GM19239 (cell line): ENCODE measurements at places on chromosomes 3 and 15.

DNA sequence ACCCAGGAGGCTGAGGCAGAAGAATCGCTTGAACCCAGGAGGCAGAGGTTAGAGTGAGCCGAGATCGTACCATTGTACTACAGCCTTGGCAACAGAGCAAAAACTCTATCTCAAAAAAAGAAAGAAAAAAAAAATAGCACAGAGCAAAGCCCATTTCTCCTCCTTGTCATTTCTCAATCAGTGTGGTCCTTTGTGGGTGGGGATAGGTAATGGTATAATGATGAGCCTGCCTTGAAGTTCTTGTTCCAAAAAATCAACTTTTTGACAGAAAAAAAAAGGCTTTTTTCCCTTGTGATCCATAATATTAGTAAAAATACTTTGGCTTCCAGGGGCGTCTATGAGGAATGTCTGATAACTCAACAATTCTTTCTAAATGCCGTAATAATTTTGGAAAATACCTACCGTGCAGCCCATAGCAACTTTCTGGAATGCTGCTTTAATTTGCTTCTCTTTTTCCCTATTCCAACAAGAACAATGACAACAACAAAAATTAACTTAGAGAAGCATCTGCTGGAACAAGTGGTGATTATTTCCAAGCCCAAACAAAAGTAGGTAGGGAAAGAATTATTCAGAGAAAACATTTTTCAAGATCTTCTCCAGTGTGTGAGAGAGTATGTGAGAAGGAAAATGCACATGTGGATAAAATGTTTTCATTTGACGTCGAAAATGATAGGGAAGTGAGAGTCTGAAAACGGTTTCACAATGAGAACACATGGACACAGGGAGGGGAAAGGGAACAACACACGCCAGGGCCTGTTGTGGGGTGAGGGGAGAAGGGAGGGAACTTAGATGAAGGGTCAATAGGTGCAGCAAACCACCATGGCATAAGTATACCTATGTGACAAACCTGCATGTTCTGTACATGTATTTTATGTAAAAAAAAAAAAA, 337.8 kb downstream of the RBMS3 start:
- no peak for DNase-seq

GRCh38 chr3:149454746-149455145, 19.8 kb upstream of the TM4SF4 start:
- DNase-seq, result no peak

- DNase-seq, result no peak
These were observed 60.6 kb downstream of the TCF12 start for GRCh38 chr15:56978898-56979662.

GRCh38 chr3:72071624-72072023, 286.7 kb upstream of the PROK2 start:
- no peak for DNase-seq

GRCh38 chr3:146279013-146279412, 28.1 kb upstream of the PLSCR4 start:
- DNase-seq, result no peak

GRCh38 chr3:7760718-7761117, 740.9 kb upstream of the LMCD1 start:
- no peak for DNase-seq

- no peak for DNase-seq
These were observed 82.3 kb downstream of the CLDN11 start for GRCh38 chr3:170500995-170501394.

DNA sequence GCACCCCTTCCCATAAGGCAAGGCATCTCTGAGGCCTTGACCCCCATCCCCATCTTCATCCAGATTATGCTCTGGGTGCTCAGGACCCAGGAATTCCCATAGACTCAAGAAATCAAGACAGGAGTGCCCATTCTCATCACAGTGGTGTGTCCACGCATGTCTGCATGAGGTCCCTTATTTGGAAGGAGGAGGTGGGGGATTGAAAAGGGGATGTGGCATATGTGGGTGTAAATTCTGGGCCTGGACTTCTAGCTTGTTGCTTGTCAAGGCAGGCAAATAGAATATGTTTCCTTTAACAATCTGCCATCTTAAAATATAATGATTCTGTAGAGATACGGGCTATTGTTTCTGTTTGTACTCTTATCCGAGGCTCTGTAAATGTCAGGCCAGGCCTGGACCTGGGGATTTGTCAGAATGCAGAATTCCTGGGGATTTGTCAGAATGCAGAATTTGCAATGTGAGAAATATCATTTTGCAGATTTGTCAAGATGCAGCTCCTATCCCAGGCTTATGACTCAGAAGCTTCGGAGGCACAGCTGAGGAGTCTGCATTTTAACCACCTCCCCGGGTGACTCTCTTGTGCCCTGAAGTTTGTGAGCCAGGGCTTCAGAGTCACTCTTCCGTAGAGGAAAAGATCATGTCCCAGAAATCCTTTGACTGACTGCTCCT, 157.8 kb downstream of the SV2B start:
- DNase-seq, result no peak

DNA sequence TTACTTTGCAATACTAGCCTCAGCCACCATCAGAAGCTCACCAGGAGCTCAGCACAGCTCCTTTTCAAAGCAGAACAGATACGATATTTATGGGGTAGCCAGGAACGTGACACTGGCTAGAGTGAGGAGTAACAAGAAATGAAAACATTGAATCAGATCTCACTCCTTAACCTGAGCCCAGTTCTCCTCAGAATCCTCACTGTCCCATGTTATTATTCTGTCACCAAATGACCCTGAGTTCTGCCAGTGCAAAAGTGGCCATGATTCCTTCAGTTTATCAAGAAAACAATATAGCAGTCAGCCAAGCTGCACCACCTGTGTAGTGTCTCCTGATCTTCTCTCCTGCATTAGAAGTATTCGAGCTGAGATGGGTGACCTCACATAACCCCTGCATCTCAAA, 956.7 kb downstream of the TUSC7 start:
- DNase-seq, result no peak

GRCh38 chr15:25850154-25851111, 12.7 kb downstream of the ATP10A start:
- no peak for DNase-seq

DNA sequence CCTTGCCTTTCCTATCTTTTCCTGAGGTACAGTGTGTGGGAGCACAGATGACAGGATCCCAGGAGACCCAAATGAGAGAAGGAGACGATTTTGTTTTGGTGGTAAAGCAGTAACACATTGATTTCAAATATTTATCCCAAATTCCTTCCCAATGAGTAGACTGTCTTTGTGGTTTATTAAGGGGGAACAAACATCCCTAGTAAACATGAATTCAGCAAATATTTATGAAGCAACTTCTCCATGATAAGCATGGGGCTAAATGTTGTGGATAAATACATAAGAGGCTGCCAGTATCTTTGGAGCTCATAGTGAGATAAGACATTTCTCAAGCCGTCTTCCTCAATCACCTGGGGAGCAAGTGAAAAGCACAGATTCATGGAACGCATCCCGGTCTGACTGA, 460.8 kb upstream of the CFAP20DC start:
- no peak for DNase-seq

- no peak for DNase-seq
These were observed 30.9 kb downstream of the RBMS3 start for GRCh38 chr3:29311795-29312194.

GRCh38 chr3:125126323-125126722, 70.5 kb upstream of the HEG1 start:
- no peak for DNase-seq

- DNase-seq, result no peak
These were observed 102.7 kb upstream of the FGF7 start for GRCh38 chr15:49320351-49320750.

DNA sequence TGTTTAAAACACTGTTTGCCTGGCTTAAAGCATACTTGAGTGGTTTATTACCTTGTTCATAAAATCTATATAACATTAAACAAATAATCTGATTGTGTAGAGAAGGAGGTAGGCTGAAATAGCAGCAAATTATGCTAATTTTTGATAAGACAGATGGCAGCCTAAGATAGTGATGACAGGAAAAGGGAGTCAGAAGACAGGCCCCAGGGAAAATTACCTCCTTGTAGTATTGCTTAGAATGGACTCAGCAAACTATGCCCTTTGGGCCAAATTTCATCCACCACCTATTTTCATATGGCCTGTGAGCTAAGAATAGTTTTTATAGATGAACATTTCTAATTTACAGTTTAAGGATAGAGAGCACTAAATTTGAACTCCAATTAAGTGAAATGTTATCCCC, 37.8 kb downstream of the CHD2 start:
- DNase-seq, result no peak

GRCh38 chr15:99121691-99122410, 17.0 kb downstream of the SYNM start:
- DNase-seq, result no peak

DNA sequence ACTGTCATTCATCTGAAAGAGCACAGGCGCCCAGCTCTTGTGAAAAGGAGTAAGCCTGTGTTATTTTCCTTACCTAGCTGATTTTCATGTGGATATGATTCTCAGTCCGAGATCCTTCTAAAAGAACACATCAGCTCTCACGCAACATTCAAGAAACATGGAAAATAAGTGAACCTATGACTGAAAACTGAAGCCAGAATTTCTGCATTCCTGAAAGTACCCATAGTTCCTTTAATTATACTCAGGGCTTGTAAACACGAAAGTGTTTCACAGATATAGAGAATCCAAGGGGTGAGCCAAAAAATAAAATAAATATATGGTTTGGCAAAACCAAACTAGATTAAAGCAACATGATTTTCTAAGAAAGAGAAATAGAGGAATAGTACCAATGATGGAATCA, 100.8 kb upstream of the CHMP2B start:
- DNase-seq, result no peak

GRCh38 chr3:16288664-16289063, 23.7 kb downstream of the OXNAD1 start:
- DNase-seq, result no peak

- no peak for DNase-seq
These were observed 19.3 kb upstream of the GPX1 start for GRCh38 chr3:49377483-49377882.

GRCh38 chr3:3134750-3135448, 8.2 kb downstream of the TRNT1 start:
- no peak for DNase-seq

DNA sequence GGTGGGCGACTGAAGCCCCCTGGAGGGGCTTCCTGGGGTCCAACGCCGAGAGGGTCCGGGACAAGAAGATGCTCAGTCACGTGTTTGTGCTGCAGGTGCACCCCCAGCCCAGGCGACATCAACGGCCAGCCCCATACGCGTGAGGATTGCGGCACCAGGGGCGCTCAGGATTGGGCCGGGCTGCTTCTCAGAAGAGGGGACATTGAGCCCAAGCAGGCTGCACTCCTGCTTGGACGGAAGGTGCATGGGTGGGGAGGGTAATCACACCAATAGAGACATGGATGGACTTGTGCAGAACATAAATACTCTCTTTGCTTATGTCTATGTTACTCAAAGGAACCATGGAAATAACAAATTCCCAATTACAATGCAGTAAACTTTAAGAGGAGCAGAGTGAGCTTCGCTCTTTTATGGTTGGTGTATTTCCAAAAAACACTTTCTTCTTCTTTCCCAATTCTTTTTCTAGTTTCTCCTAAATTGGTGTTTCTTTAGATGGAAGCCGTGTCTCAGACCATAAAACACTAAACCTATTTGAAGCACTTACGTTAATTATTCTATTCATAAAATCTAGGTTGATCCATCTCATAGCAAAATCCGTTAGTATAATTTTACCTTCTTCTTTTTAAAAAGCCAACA, 182.7 kb downstream of the GOLGA6L6 start:
- DNase-seq, result no peak
